ENCODE measurements at places on chromosomes 16 and 17. TPM values are rescaled to one million over a fixed set of nuclear protein-coding genes. Genes with fewer than 3 reads are reported as not detected.
A peak's percentile ranks its signal among the peaks of the same experiment; 100 is the strongest.

The PIPOX gene
- total RNA-seq, result 42.8 TPM

The ABCC3 gene
- not detected for total RNA-seq

GRCh38 chr17:21001111-21001812 is 41.5 kb downstream of the USP22 start:
- no peaks in the 10 kb centered on the region for H3K27me3 ChIP-seq
- H3K36me3 ChIP-seq, result peaks cover 51% of the 10 kb centered on the region
- H3K4me3 ChIP-seq, result no peak overlapping the region
- peak overlapping the region; percentile 39 for H3K27ac ChIP-seq

- no peaks in the 10 kb centered on the region for H3K36me3 ChIP-seq
- DNase-seq, result no peak
- H3K4me3 ChIP-seq, result no peak overlapping the region
- H3K27ac ChIP-seq, result no peak overlapping the region
These were observed 27.9 kb downstream of the SLFN12 start for GRCh38 chr17:35404360-35404759.

- H3K27me3 ChIP-seq, result no peaks in the 10 kb centered on the region
- peaks cover 24% of the 10 kb centered on the region for H3K4me1 ChIP-seq
- H3K4me3 ChIP-seq, result no peak overlapping the region
- DNase-seq, result no peak
- H3K36me3 ChIP-seq, result no peaks in the 10 kb centered on the region
These were observed 285.0 kb upstream of the ERCC4 start for GRCh38 chr16:13634959-13635358.

- no peak overlapping the region for H3K27ac ChIP-seq
- no peak overlapping the region for H3K4me3 ChIP-seq
- peaks cover 13% of the 10 kb centered on the region for H3K36me3 ChIP-seq
- no peaks in the 10 kb centered on the region for H3K27me3 ChIP-seq
- peaks cover 16% of the 10 kb centered on the region for H3K4me1 ChIP-seq
These were observed 1.3 kb downstream of the HIGD1B start for GRCh38 chr17:44848961-44849489.

DNA sequence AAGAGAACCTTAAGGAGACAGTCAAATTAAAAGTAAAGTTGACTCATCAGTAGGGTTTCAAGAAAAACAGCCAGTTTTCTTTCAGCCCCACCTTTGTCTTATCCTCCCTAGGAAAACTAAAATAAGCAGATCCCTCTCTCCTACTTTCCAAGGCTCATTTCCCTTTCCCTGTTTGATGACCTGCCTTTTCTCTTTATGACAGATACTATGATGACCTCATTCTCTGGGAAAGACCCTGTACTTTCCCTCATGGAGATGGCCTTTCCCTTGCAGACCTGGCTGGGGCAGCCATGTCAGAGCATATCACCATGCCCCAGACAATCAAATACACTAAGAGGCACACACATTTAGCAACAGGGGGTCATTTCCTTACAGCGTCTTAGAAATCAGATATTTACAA is 53.6 kb downstream of the GPR139 start:
- peaks cover 5% of the 10 kb centered on the region for H3K4me1 ChIP-seq
- no peak overlapping the region for H3K27ac ChIP-seq
- DNase-seq, result no peak
- H3K4me3 ChIP-seq, result no peak overlapping the region
- H3K27me3 ChIP-seq, result no peaks in the 10 kb centered on the region

DNA sequence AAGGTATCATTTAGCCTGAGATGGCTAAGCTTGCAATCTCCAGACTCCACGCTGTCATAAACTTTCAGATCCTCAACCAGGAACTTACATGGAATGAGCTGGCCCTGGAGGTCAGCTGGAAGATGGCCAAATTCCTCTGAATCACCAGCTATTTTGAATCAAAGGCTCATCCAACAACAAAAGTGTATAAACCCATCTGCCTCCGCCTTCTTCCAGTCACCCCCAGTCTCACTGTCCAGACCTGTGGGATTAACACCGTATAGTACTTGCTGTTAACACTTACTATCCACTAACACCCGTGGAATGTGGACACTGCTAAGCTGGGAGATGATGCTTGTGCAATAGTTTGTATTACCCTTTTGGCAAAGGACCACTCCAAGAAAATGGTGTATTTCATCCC is 1.9 kb upstream of the LCMT1 start:
- no peaks in the 10 kb centered on the region for H3K36me3 ChIP-seq
- no peak overlapping the region for H3K27ac ChIP-seq
- no peaks in the 10 kb centered on the region for H3K27me3 ChIP-seq

DNA sequence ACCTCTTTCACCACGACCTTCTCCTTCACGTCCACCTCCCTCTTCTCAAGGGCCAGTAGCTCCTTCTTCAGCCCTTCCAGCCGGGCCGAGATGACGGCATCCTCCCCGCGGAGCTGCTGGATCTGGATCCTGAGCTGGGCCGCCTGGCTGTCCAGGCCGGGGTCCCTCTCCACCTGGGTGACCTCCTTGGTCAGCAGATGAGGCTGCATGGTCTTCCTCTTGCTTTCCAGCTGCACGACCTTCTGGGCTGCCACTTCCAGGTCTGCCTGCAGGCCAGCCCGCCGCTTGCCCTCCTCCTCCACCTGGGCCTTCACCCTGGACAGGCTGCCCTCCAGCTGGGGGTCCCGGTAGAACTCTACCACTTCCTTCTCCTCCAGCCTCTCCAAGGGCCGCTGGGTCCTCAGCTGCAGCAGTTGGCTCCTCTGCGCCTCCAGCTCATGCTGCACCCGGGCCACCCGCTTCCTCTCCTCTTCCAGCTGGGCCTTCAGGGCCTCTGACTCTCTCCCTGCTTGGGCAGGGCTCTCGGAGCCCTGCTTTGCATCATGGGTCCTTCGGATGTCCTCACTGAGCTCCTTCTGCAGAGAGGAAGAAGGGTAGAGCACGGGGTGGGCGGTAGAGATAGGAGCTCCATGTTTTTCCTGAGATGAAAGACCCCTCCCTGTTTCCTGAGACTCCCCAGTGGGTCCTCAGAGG is 9.5 kb downstream of the CDK3 start:
- no peaks in the 10 kb centered on the region for H3K36me3 ChIP-seq
- no peak overlapping the region for H3K4me3 ChIP-seq
- no peak for DNase-seq
- H3K4me1 ChIP-seq, result no peaks in the 10 kb centered on the region
- no peak overlapping the region for H3K27ac ChIP-seq
- H3K27me3 ChIP-seq, result no peaks in the 10 kb centered on the region

DNA sequence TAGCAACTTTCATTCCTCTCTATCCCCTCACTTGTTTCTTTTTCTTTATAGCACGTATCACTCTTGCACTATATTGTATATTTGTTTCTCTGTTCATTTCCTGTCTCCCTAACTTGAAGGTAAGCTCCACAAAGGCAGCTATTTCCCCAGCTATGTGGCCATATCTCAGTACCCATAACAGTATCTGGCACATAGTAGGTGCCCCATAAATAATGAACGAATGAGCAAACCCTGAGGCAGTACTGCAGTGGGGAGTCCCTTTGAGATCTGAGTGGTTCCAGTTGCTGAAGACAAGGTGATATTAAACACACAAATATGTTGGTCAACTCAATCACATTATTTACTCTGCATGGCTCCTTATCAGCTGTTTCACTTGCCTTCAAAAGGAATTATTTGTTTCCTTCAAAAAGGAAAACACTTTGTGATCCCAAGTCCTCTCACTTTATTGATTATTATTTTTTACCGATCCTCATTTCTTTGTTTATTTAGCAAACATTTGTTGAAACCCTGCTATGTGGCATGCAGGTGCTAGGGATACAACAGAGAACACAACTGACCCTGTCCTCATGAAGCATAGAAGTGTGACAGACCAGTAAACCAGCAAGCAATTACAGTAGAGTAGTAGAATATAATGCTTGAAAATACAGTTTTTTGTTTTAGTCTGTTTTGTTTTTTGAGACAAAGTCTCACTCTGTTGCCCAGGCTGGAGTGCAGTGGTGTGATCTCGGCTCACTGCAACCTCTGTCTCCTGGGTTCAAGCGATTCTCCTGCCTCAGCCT is 5.7 kb upstream of the ADAP2 start:
- no peaks in the 10 kb centered on the region for H3K36me3 ChIP-seq
- no peak overlapping the region for H3K4me3 ChIP-seq
- H3K27me3 ChIP-seq, result peaks cover 8% of the 10 kb centered on the region
- peaks cover 4% of the 10 kb centered on the region for H3K4me1 ChIP-seq

DNA sequence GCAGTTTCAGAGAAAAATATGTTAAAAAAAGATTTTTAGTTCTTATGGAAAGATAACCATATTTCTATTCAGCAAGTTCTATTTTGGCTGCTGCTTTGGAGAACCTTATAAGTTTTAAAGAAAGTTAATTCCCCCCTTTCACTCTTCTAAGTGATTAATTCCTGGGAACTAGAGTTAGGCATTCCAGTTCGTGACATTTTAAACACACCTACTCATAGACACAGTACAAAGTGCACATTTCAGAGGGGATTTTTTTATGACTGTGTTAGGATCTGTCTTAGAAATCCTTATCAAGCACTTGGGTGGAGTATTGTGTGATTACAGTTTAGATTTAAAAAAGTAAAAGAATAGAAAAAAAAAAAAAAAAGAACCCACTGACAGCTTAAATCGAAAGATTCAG is 3.5 kb upstream of the CDH11 start:
- H3K36me3 ChIP-seq, result no peaks in the 10 kb centered on the region
- H3K4me3 ChIP-seq, result no peak overlapping the region
- no peak for DNase-seq
- peaks cover 4% of the 10 kb centered on the region for H3K4me1 ChIP-seq
- peaks cover 58% of the 10 kb centered on the region for H3K27me3 ChIP-seq

DNA sequence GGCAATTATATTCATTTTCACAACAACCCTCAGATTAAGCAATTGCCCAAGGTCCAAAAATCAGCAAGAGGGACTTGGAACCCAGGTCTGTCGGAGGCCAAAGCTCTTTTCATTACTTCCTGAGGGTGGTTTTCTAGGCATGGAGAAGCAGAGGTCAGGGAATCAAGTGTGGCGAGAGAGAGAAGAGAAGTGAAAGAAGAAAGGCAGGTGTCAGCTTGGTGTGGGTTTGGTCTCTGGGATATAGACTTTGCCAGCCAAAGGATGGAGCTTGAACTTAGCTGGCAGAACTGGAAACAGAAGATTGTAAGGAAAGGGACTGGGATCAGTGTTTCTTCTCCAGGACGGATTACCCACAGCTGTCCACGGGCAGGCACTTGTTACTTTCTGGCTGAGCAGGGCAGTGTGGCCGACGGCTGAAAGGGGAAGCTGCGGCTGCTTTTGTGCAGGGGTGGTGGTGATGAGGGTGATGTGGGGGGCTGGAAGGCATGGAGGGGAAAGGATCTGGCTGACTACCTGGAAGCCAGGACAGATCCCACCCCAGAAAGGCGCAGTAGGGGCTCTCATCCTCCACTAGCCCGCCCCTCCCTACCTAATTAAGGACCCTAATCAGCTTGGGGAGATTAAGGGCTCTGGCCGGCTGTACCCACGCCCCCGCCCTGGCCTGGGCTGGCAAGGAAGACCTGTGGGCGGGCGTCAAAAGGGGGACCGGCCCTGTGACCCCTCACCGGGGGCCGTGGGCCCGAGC is at the start of gene GUCY2D:
TSS of gene GUCY2D (plus strand) at position 640 of the 745 bp plus-strand sequence. CDS start 433 bp downstream, outside the sequence.
- H3K27ac ChIP-seq, result no peak within 1 kb of the TSS
- peak within 1 kb of the TSS; percentile 57 for H3K4me3 ChIP-seq
- peaks cover 7% of the 10 kb centered on the region for H3K4me1 ChIP-seq
- H3K27me3 ChIP-seq, result peaks cover 71% of the 10 kb centered on the region

DNA sequence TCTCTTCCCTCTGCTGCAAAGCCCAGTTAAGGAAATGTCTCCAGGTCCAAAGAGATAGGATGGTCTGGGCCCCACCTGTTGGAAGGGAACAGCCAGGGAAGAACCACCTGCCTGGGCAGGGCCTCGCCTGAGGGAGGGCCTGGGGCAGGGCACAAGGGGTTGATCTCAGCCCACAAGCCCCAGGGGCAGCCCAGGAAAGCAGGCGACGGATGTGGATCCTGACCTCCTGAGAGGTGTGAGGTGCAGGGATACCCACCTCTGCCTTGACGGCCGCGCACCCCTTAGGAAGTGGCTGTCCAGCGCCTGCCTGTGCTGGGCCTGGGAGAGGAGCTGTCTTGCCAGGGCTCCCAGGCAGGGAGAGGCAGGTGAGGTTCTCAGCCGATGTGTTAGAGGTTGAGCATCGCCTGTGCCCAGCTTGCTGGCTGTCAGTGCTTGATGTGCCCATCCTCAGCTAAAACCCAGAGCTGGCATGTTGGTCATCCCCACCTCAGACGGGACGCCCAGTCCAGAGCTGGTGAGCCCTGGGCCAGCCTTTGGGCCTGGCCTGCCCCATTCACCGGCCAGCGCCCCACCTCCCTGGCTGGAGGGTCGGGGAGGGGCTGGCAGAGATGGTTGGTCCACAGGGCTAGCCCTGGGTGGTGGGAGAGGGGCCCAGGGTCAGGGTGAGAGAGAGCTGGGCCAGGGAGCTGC is 434 bp downstream of the CEMP1 start:
- no peaks in the 10 kb centered on the region for H3K36me3 ChIP-seq
- no peak for DNase-seq
- peaks cover 5% of the 10 kb centered on the region for H3K27me3 ChIP-seq
- peak overlapping the region; percentile 83 for H3K4me3 ChIP-seq

The TBC1D3E gene
- total RNA-seq, result not detected

The SPATA22 gene
- not detected for total RNA-seq

GRCh38 chr17:5788266-5788900 is 204.1 kb upstream of the NLRP1 start:
- H3K27me3 ChIP-seq, result no peaks in the 10 kb centered on the region
- H3K4me3 ChIP-seq, result no peak overlapping the region
- no peaks in the 10 kb centered on the region for H3K4me1 ChIP-seq
- H3K27ac ChIP-seq, result no peak overlapping the region
- H3K36me3 ChIP-seq, result no peaks in the 10 kb centered on the region

DNA sequence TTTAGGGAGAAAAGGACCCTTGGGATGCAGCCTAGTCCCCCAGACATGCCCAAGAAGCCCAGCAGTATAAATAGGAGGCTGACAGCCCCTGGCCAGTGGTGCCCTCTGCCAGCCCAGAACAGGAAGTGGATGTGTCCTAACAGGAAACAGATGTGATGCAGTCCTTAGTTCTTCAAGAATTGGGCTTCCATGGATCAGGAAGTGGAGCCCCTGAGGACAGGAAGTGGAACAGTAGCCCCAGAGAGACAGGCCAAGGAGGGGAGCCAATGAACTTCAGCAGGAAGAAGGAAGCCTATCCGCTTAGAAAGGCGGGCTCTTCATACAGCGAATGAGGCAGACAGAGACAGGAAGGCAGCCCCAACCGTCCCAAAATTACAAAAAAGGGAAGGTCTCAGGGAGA is 7.2 kb downstream of the CTF1 start:
- no peak overlapping the region for H3K4me3 ChIP-seq
- H3K36me3 ChIP-seq, result no peaks in the 10 kb centered on the region
- DNase-seq, result no peak
- peaks cover 18% of the 10 kb centered on the region for H3K27me3 ChIP-seq
